ENCODE measurements at places on chromosomes 4 and X.

DNA sequence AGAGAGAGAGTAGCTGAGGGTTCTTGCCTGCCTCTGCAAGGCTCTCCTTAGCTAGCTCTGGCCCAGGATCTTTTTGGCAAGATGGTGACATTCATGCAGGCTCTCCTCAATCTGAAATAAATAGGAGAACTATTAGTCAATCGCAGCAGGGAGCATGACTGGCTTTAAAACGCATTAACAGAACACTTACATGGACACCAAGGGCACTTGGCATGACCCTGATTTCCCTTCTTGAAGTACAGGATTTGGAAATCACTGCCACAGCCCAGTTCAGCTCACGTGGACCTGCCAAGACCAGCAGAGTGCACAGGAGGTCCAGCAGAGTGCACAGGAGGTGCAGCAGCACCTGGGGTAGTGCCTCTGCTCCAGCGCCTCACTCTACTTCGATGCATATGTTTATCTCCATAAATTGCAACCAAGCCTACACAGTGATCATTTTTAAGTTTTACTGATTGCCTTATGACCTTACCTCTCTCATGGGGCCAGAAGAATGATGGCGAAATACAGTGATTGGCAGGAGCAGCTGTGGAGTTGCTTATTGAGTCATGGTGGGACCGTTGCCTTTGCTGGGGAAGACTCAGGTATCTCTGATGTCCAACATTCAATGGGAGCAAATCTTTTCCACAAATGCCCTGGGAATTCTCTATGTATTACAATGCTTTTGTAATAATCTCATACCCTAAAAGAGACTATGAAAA lies 122.4 kb downstream of the SYNPO2 start:
- DNase-seq: no peak
- H3K36me3 ChIP-seq: no peaks in the 10 kb centered on the region
- H3K27ac ChIP-seq: no peak overlapping the region
- H3K27me3 ChIP-seq: peaks cover 4% of the 10 kb centered on the region

GRCh38 chr4:157988641-157989040 lies 184.2 kb downstream of the GASK1B start:
- H3K4me3 ChIP-seq: no peak overlapping the region
- H3K4me1 ChIP-seq: no peaks in the 10 kb centered on the region
- DNase-seq: no peak
- H3K27me3 ChIP-seq: no peaks in the 10 kb centered on the region
- H3K27ac ChIP-seq: no peak overlapping the region
- H3K36me3 ChIP-seq: no peaks in the 10 kb centered on the region

- no peaks in the 10 kb centered on the region for H3K4me1 ChIP-seq
- no peaks in the 10 kb centered on the region for H3K27me3 ChIP-seq
- H3K36me3 ChIP-seq: no peaks in the 10 kb centered on the region
- no peak overlapping the region for H3K4me3 ChIP-seq
- no peak for DNase-seq
Measured at GRCh38 chrX:105829011-105829410, 6.7 kb downstream of the NRK start.

DNA sequence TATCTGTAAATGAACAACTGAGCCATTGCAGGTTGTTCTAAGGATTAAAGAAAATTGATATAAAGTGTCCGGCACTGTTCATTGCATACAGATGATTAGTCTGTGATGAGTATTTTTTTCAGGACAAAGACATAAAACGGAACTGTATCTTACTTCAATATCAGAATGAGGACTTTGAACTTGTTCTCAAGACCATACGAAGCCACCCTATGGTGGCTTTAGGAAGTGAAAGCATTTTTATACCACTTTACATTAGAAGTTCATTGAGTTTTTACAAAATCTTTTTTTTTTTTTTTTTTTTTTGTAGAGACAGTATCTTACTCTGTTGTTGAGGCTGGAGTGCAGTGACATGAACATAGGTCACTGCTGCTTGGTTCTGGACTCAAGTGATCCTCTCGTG lies 45.2 kb upstream of the TRIM2 start:
- no peaks in the 10 kb centered on the region for H3K36me3 ChIP-seq
- no peak overlapping the region for H3K4me3 ChIP-seq
- no peak for DNase-seq
- no peak overlapping the region for H3K27ac ChIP-seq
- H3K4me1 ChIP-seq: peaks cover 23% of the 10 kb centered on the region

GRCh38 chr4:77994194-77994721 lies 62.9 kb upstream of the FRAS1 start:
- no peak overlapping the region for H3K4me3 ChIP-seq
- DNase-seq: peak; percentile 16
- no peak overlapping the region for H3K27ac ChIP-seq
- H3K27me3 ChIP-seq: peaks cover 13% of the 10 kb centered on the region
- H3K36me3 ChIP-seq: no peaks in the 10 kb centered on the region

- H3K36me3 ChIP-seq: no peaks in the 10 kb centered on the region
- H3K27me3 ChIP-seq: no peaks in the 10 kb centered on the region
- no peak overlapping the region for H3K27ac ChIP-seq
- H3K4me1 ChIP-seq: no peaks in the 10 kb centered on the region
- H3K4me3 ChIP-seq: no peak overlapping the region
- no peak for DNase-seq
Measured at GRCh38 chr4:137707626-137708025, 175.3 kb upstream of the PCDH18 start.

GRCh38 chr4:42074294-42074693 lies 78.2 kb downstream of the BEND4 start:
- H3K4me1 ChIP-seq: no peaks in the 10 kb centered on the region
- no peak overlapping the region for H3K27ac ChIP-seq
- peaks cover 14% of the 10 kb centered on the region for H3K36me3 ChIP-seq
- DNase-seq: no peak
- no peaks in the 10 kb centered on the region for H3K27me3 ChIP-seq

- no peak overlapping the region for H3K27ac ChIP-seq
- DNase-seq: no peak
- peaks cover 7% of the 10 kb centered on the region for H3K27me3 ChIP-seq
- no peak overlapping the region for H3K4me3 ChIP-seq
- H3K4me1 ChIP-seq: peaks cover 5% of the 10 kb centered on the region
Measured at GRCh38 chr4:120814886-120815285, 107.6 kb downstream of the PRDM5 start.

DNA sequence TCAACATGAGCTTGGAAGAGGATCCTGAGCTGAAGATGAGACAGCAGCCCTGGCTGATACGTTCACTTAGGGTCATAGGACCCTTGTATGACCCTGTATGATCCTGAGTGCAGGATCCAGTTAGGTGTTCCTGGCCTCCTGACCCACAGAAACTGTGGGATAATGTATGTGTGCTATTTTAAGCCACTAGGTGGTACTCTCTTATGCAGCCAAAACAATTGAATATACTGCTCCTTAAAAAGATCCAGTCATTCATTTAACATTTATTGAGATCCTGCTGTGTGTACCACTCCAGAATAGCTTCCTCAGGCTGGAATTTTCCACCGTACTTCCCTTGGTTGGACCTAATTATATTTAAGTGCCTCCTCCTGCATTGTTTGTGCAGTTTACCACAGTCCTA lies 167.1 kb downstream of the AMELX start:
- H3K27me3 ChIP-seq: no peaks in the 10 kb centered on the region
- no peaks in the 10 kb centered on the region for H3K4me1 ChIP-seq
- H3K36me3 ChIP-seq: no peaks in the 10 kb centered on the region
- no peak overlapping the region for H3K27ac ChIP-seq
- DNase-seq: no peak
- no peak overlapping the region for H3K4me3 ChIP-seq

- no peak overlapping the region for H3K4me3 ChIP-seq
- H3K27me3 ChIP-seq: no peaks in the 10 kb centered on the region
- DNase-seq: no peak
- no peaks in the 10 kb centered on the region for H3K36me3 ChIP-seq
- H3K27ac ChIP-seq: no peak overlapping the region
- no peaks in the 10 kb centered on the region for H3K4me1 ChIP-seq
Measured at GRCh38 chr4:7691982-7692381, 247.7 kb downstream of the AFAP1 start.

DNA sequence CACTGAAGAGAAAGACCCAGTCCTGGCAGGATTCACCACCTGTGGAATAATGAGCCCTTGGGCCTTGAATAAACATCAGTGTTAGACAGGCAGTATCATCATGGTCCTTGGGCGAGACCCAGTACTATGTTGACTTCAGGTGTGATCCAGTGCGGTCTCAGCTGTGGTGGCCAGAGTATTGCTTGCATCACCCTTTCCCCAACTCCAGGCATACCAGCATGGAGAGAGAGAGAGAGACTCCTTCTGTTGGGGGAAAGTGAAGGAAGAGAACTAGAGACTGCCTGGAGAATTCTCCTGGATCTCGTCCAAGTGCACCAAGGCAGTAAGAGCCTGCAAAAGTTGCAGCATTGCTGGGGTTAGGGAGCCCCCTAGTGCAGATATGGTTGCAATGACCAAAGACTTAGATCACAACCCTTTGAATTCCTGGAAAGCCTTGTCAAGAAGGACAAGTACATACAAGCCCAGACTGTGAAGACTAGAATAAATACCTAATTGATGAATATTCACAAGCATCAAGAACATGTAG lies 61.1 kb upstream of the VAMP7 start:
- peaks cover 2% of the 10 kb centered on the region for H3K4me1 ChIP-seq
- no peak overlapping the region for H3K4me3 ChIP-seq
- no peaks in the 10 kb centered on the region for H3K36me3 ChIP-seq
- H3K27ac ChIP-seq: no peak overlapping the region
- H3K27me3 ChIP-seq: peaks cover 3% of the 10 kb centered on the region
- peak; percentile 52 for DNase-seq

DNA sequence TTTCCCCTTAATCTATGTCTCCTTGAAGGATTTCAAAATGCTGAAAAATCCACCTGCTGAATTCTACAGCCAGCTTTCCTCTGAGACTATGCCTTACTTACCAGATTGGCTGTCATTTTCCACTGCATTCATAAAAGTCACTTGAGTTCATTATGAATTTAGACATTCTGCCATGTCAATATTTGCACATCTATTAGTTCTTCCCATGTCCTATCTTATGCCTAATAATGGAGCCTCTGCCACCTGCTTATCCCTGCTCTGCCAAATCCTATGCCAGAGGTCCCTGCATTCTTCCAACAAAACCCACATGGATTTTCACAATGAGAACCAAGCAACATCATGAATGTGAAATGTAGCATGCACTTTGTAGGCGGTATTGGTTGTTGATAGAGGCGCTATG lies 42.6 kb downstream of the GASK1B start:
- H3K4me3 ChIP-seq: no peak overlapping the region
- no peak overlapping the region for H3K27ac ChIP-seq
- H3K4me1 ChIP-seq: no peaks in the 10 kb centered on the region
- no peak for DNase-seq
- H3K27me3 ChIP-seq: peaks cover 2% of the 10 kb centered on the region

DNA sequence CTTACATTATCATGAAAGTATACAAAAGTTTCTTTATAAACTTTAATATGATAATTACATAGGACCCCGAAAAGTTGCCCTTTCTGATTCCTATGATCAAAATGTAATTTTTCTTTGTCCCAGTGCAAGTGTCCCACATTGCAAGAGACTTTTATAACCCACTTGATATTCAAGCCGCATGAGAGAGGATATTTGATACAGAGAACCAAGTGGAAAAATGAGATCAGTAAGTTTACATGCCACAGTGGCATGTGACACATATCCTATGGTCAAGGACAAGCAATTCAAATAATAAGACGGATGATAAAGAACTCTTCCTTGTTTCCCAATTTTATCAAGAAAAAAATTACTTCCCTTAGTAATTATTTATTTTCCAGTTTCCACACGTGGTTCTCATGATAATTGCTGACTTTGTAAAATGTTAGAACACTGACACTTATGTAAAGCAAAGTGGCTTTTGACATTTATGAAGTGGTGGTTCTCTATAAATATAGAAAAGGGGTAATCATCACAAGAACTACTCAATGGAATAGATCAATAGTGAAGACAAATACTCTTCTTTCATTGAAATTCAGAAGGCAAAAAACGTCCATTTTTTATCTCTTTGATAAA lies 273.7 kb upstream of the NOCT start:
- DNase-seq: no peak
- no peaks in the 10 kb centered on the region for H3K27me3 ChIP-seq
- no peaks in the 10 kb centered on the region for H3K4me1 ChIP-seq

DNA sequence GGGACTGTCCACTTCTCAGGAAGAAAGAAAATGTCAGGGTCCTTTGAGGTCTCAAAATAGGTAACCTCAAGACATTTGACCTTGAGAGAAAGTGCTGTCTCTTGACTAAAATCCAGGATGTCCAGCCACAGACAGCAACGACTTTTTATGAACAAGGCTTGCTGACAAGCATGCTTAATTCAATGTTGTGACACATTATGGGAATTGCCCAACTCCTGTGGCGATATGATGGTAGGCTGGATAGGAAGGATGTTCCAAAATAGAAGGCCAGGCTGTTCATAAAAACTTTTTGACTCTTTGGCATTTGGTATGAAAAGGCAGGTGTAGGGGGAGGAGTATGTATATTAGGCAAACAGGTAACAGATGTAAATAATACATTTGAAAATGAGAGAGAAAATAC lies 50.8 kb upstream of the EDNRA start:
- H3K4me1 ChIP-seq: no peaks in the 10 kb centered on the region
- no peak for DNase-seq
- no peak overlapping the region for H3K4me3 ChIP-seq
- H3K36me3 ChIP-seq: no peaks in the 10 kb centered on the region
- no peak overlapping the region for H3K27ac ChIP-seq

GRCh38 chr4:101669832-101670188 lies 120.7 kb upstream of the BANK1 start:
- H3K4me3 ChIP-seq: no peak overlapping the region
- no peaks in the 10 kb centered on the region for H3K4me1 ChIP-seq
- no peak overlapping the region for H3K27ac ChIP-seq
- DNase-seq: no peak
- H3K36me3 ChIP-seq: no peaks in the 10 kb centered on the region

DNA sequence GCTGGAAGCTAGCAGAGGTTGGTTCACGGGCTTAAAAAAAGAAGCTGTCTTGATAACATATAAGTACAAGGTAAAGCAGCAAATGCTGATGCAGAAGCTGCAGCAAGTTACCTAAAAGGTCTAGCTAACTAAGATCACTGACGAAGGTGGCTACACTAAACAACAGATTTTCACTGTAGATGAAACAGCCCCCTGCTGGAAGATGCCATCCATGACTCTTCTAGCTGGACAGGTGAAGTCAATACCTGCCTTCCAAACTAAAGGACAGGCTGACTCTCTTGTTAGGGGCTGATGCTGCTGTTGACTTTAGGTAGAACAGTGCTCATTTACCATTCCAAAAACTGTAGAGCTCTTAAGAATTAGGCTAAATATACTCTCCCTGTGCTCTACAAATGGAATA lies 99.5 kb downstream of the FBXW7 start:
- no peak for DNase-seq
- H3K36me3 ChIP-seq: peaks cover 11% of the 10 kb centered on the region
- peaks cover 3% of the 10 kb centered on the region for H3K4me1 ChIP-seq
- no peaks in the 10 kb centered on the region for H3K27me3 ChIP-seq
- no peak overlapping the region for H3K4me3 ChIP-seq

DNA sequence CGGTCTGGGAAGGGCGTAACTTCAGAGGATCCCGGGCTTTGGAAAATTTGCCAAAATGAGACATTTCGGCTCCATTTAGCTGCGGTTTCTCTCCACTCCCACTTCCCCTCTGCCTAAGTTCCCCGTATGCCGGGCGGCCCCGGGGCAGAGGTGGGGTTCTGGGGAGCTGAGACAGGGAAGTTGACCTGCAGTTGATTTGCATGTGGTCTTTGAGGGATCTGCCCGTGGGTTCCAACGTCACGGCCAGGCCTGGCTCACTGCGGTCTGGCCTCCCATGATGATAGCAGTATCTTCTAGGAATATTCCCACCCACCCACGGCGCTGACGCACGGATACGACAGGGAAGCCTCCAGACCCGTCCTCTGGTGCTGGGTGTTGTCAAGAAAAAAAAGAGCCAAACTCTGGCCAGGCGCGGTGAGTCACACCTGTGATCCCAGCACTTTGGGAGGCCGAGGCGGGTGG lies 27.3 kb upstream of the CRLF2 start:
- no peak overlapping the region for H3K27ac ChIP-seq
- no peak for DNase-seq
- H3K4me3 ChIP-seq: no peak overlapping the region
- H3K4me1 ChIP-seq: peaks cover 24% of the 10 kb centered on the region
- no peaks in the 10 kb centered on the region for H3K27me3 ChIP-seq
- no peaks in the 10 kb centered on the region for H3K36me3 ChIP-seq

All from activated CD4-positive, alpha-beta T cell treated with anti-CD3 and anti-CD28 coated beads, Interleukin-2, amount 10 ng/mL, durations not matched to agents 7 days and 5 days (primary cell).